ENCODE measurements at places on chromosomes 4 and X.

DNA sequence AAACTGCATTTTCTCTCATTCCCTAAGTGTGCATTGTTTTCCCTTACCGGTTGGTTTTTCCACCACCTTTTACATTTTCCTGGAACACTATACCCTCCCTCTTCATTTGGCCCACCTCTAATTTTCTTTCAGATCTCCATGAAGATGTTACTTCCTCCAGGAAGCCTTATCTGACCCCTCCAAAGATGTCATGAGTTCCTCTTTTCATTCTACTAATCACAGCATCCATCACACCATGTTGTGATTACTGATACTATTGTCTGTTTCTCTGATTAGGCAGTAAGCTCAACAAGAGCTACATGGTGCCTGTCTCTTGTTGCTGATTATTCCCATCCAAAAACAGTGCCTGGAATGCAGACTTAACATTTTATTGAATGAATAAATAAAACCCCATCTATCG lies 2.9 kb upstream of the AFP start:
- H3K36me3 ChIP-seq = no peaks in the 10 kb centered on the region
- no peaks in the 10 kb centered on the region for H3K4me1 ChIP-seq
- H3K27me3 ChIP-seq = no peaks in the 10 kb centered on the region
- no peak for DNase-seq
- no peak overlapping the region for H3K27ac ChIP-seq
- H3K4me3 ChIP-seq = no peak overlapping the region

- H3K27me3 ChIP-seq = no peaks in the 10 kb centered on the region
- H3K36me3 ChIP-seq = no peaks in the 10 kb centered on the region
- H3K4me3 ChIP-seq = peak overlapping the region; percentile 27
- H3K4me1 ChIP-seq = peaks cover 23% of the 10 kb centered on the region
- peak overlapping the region; percentile 63 for H3K27ac ChIP-seq
These were observed 70.1 kb upstream of the CBR4 start for GRCh38 chr4:169079942-169080827.

DNA sequence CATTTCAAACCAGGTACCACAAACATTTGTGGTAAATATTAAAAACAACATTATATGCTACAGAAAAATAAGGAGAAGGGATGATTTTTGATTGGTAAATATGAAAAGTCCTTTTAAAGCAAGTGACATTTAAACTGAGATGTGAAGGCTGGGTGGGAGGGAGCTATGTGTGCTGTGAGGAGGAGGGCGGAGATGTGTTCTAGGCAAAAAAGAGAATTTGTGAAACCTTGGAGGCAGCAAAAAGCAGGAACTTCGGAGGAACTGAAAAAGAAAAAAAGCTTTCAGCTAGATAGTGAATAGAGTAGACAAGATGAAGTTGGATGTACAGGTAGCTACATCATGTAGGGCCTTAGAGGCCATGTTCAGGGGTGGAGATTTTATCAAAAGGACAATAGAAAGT lies 10.1 kb upstream of the ARAP2 start:
- DNase-seq = no peak
- H3K27ac ChIP-seq = no peak overlapping the region
- H3K27me3 ChIP-seq = no peaks in the 10 kb centered on the region
- H3K4me1 ChIP-seq = peaks cover 3% of the 10 kb centered on the region
- no peaks in the 10 kb centered on the region for H3K36me3 ChIP-seq
- no peak overlapping the region for H3K4me3 ChIP-seq

DNA sequence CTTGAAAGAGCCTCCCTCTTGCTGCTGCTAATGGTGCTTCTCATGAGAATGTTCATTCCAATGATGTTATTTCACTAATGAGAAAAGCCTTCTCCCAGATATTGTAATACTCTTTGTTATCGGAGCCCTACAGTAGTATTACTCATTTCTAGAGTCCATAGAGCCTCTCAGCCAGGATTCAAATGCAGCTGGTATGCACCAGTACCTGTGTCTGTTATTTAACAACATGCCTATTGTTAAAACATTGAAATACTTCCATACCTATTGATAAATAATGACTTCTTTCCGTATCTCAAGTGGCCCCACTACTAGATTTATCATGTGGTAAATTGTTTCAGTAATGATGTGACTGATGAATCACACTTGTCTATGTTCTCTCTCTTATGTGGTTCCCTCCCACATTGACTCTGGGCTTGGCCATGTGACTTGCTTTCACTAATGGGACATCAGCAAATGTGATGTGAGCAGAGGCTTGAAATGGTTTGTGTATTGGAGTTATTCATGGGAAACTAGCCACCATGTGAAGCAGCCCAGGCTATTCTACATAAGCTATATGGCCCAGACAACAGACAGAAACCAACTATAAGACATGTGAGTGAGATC lies 207.6 kb downstream of the THOC2 start:
- H3K4me3 ChIP-seq = no peak overlapping the region
- DNase-seq = no peak
- H3K27me3 ChIP-seq = no peaks in the 10 kb centered on the region
- H3K27ac ChIP-seq = no peak overlapping the region
- no peaks in the 10 kb centered on the region for H3K4me1 ChIP-seq
- H3K36me3 ChIP-seq = no peaks in the 10 kb centered on the region

- no peak overlapping the region for H3K27ac ChIP-seq
- no peaks in the 10 kb centered on the region for H3K27me3 ChIP-seq
- H3K4me3 ChIP-seq = no peak overlapping the region
- no peaks in the 10 kb centered on the region for H3K36me3 ChIP-seq
These were observed 64.7 kb upstream of the MAP9 start for GRCh38 chr4:155441475-155441874.

All from heart left ventricle (tissue), 16 donors.